ENCODE measurements at places on chromosomes 2 and 18.

DNA sequence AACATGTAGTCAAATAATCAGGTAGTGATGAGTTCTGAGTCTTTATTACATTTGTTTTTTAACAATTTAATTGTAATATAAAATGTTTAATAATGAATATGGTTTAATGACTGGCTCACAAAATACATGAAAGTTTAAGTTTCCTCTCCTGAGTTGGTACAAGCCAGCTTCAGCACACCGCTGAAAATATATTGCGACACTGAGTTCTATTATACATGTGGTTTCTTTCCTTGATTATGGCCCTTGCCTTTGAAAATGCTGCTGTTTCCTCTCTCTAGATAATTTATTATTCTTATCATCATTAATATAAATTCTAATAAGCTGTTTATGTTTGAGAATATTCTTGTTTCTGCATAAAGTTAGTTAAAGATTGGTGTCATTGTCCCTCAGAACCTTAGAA, 249.3 kb downstream of the PARD3B start:
- no peak for DNase-seq

DNA sequence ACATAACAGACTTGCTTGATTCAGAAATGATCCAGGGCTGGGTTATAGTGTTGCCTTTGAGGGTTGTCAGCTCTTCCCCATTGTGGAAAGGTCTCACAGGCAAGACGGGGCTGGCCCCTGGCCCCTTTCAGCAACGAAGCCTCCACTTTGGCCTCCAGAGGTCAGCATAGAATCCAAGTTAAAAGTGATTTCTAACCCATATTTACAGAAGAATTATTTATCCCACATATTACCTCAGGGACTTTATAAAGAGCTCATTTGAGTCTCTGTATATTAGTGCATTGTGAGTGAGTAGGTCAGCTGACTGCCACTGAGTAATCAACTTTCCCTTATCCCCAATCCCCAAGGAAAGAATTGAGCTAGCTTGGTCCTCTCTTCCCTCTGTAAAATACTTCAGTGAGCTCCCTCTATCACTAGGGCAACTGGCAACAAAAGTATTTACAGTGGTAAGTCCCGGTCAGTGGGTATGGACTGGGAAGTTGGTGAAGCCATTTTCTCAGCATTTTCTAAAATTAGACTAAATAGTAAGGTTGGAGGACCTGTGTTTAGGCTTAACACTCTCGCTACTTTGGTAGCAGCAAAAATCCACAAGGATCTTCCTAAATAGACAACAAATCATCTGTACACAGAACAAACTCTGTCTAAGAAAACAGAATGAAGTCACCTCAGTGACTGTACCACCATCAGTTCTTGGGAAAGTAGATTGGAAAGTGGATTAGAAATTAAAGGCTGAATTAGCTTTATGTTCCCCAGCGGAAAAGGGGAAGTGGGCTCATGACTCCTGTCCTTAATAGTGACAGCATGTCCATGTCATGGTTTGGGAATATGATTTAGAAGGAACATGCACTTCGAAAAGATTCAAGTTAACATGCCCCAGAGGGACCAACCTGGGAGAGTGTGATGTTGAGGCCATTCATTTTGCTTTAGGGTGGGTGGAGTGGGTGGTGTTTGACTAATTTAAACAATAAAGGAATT, 171.0 kb upstream of the SIX3 start:
- no peak for DNase-seq

GRCh38 chr2:175156534-175156933, 11.5 kb downstream of the ATF2 start:
- no peak for DNase-seq

DNA sequence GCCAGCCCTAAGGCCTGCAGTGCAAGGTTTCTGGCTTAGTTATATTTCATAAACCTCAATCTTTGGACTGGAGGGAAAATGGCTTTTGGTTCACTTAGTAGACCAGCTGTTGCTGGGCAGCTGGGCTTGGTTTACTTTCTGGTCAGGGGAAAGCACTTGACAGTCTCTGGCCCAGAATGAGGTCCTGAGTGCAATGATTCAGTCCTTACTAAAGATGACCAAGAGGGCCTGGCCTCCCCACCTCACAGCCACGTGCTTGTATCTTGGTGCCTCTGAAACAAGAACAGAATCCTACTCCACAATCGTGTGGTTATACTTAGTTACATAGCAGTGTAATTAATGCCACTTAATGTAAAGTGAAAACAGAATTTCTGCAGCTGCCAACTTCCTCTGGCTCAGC, 325.5 kb upstream of the MEIS1 start:
- no peak for DNase-seq

DNA sequence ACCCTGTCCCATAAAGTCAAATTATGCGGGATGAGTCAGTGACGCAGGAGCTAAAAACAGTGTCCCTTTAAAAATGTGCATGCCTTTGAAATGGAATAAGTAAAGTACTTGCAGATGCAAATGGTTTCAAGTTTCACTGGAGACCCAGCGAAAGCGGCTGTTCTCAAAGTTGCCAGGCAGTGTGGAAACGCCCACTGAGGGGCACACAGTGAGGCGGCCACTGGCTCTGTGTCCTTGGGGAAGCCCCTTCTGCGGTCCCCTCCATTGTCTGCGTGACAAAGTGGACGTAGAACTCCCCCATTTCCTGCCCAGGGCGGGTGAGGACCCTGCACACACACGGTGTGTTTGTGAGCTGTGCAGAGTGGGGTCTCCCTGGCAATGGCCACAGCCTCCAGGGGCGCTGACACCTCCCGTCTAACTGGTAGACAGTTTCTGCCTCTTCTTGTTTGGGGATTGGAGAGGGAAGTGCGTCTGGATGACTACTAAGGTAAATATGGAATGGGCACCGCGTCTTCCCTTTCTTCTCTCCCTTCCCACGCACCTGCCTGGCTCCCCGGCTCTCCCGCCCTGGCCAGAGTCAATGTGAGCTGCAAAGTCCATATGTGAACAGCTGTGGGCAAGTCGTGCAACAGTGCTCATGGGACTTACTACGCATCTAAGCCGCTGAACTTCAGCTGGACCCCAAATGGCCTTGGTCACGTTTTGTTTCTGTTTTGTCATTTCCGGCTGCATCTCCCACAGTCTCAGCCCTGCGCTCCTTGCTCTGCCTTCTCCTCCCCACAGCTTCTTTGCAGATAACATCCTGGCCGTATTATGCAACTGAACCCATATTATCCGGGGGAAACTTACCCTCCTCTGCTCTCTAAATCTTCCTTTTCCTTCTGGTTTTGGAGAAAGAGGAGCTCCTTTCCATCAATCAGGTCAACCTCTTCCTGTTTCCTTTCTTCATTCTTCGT, 33.7 kb upstream of the ZNF516 start:
- DNase-seq = peak; percentile 93
